ENCODE measurements at places on chromosomes 1 and 21.

GRCh38 chr1:54464031-54464476 lies 57.9 kb upstream of the SSBP3 start:
- no peak for DNase-seq

GRCh38 chr1:233794863-233795262 lies 109.6 kb upstream of the SLC35F3 start:
- no peak for DNase-seq

- no peak for DNase-seq
Measured at GRCh38 chr1:47233186-47233585, 1.2 kb upstream of the TAL1 start.

- peak; percentile 43 for DNase-seq
Measured at GRCh38 chr1:201126832-201127754, at the start of gene ASCL5. Gene ASCL5, minus strand, starts transcription at chr1:201127184. Its CDS starts 11,812 bp downstream, at chr1:201115372.

DNA sequence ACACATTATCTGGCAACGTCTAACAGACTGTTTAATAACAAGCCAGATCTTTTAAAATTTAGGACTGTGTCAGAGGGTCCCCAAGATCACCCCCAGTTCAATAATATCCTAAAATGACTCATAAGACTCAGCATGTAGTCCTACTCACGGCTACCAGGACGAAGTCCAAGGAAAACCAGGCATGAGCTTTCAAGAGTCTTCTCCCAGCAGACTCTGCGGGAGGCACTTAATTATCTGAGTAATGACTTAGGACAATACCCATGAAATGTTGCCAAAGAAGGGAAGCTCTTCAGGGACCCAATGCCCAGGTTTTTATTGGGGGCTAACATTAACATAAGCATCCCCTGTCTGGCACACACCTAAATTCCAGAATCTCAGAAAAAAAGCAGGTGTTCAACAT lies 7.0 kb downstream of the HFM1 start:
- no peak for DNase-seq

- no peak for DNase-seq
Measured at GRCh38 chr1:60262701-60263100, 189.1 kb upstream of the C1orf87 start.

DNA sequence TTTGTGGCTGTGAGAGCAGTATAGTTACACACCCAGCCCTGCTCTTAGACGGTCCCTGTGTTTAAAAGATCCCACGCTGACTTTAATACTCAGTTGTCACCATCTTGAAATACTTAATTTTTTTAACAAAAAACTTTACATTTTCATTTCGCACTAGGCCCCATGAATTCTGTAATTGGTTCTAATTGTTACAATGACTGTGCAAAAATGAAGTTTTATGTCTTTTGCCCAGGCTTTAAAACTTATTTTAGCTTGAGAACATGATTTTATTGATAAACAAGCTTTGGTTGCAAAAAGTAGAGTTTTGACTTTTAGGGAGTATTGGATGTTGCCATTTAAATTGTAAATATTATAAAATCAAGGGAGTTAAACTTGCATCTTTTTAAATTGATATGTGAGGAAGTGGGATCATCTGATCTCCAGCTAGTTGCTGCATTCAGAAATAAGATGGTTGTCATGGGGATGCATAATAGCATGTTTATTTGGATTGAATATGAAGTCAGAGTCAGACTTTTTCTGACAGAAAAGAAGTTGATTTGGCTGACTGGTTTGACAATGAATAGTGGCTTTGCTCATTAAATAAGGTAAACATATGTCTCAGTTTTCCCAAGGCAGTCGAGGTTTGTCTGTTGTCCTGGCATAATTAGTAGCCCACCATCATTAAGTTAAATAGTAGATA lies 23.0 kb upstream of the CRP start:
- no peak for DNase-seq

GRCh38 chr1:157870490-157870889 lies 28.9 kb upstream of the CD5L start:
- DNase-seq = no peak

DNA sequence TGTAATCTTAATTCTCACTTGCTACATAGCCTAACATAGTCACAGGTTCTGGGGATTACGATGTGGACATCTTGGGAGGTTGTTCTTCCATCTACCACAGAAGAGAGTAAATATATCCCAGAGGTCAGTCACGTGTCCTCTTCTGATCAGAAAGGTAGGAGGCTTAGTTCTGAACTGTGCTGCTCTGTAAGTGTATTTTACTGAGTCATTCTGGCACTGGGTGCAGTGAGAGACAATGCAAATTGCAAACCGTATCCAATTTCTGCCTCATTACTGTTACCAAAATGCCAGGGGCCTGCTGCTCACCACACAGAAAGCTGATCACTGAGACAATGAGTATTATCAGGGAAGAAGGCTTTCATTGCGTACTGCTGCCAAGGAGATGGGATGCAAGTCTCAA lies 104.0 kb downstream of the GABPA start:
- DNase-seq = no peak

- DNase-seq = no peak
Measured at GRCh38 chr21:22889445-22889844, 1891.2 kb downstream of the NCAM2 start.

- peak; percentile 14 for DNase-seq
Measured at GRCh38 chr1:118785246-118785645, 202.9 kb downstream of the TBX15 start.

DNA sequence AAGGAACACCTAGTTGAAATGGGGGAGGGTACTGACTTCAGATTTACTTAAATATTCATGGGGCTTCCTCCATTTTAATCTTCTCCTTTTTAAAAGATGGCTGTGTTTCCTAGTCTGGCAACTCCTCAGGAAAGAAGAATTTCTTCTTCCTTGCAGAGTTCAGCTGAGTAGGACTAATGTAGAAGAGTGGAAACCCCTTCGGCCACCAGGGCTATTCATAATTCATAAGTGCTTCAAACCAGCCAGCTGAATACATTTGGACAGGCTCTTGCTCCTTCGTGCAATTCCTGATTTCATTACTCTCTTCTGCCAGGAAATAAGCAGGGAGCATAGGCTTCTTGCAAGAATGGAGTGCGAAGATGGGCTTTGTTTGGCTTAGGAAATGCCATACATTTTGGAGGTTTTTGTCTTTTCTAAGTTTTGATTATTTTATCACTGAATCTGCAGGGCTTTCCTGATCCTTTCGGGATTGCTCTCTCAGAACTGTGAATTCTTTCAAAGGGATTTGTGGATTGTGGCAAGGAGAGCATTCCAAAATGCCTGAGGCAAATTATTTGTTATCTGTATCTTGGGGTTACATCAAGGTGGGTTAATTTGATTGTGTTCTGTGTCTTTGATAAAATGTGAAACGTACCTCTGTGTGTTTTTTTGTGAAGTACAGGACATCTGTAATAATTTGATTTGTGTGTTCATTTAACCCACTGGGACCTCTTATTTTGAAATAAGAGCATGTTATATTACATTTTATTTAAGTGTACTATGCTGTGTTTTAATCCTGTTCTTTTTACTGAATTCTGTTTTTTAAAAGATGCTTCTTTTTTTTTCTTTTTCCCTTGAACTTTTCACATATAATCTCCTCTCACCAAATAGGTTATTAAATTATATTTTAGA lies 179.4 kb upstream of the SGIP1 start:
- DNase-seq = peak; percentile 48

DNA sequence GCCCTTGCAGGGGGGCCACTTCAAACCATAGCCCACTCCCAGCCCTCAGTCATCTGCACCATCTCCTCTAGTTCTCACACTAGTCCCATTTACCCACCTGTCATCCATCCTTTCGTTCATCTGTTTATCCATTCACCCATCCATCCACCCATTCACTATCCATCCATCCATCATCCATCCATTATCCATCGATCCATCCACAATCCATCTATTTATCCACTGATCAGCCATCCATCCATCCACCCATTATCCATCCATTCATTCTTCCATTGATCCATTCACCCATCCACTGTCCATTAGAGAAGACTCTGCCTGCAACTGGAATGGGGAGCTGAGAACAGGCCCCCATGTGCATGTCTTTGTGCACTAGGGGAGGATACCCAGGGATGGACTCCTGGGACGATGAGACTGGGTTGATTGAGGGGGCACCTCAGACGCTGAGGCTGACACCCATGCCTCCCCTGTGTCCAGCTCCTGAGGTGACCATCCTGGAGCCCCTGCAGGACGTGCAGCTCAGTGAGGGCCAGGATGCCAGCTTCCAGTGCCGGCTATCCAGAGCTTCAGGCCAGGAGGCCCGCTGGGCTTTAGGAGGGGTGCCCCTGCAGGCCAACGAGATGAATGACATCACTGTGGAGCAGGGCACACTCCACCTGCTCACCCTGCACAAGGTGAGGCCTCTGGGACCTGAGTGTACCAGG lies 97.9 kb downstream of the TRIM11 start:
- no peak for DNase-seq

DNA sequence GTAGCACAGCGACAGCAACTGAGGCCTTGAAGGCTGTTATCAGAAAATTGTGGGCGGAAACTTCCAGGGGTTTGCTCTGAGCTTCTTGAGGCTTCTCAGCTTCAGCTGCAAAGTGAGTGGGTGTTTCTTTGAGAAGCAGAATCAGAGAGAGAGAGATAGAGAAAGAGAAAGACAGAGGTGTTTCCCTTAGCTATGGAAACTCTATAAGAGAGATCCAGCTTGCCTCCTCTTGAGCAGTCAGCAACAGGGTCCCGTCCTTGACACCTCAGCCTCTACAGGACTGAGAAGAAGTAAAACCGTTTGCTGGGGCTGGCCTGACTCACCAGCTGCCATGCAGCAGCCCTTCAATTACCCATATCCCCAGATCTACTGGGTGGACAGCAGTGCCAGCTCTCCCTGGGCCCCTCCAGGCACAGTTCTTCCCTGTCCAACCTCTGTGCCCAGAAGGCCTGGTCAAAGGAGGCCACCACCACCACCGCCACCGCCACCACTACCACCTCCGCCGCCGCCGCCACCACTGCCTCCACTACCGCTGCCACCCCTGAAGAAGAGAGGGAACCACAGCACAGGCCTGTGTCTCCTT lies at the start of gene FASLG:
Gene FASLG (plus strand): TSS at position 233 of the 583 bp plus-strand sequence. CDS start 99 bp downstream, at position 332.
- DNase-seq = no peak

DNA sequence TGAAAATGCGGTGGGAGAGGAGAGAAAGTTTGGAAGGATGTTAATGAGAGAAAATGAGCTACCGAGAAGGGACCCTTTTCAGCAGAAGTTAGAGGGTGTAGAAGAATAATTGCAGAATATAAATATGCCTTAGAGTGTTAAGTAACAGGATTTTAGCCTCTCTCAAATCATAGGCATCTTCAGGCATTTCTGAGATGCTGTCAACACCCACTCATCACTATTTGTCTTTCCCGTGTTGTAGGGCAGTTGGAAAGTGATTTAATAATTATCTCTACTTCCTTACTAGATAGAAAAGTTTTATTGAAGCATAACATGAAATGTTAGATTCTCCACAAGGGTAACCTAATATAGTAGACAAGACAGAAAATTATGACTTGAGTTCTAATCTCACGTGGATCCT lies 96.4 kb upstream of the RGS4 start:
- DNase-seq = no peak

DNA sequence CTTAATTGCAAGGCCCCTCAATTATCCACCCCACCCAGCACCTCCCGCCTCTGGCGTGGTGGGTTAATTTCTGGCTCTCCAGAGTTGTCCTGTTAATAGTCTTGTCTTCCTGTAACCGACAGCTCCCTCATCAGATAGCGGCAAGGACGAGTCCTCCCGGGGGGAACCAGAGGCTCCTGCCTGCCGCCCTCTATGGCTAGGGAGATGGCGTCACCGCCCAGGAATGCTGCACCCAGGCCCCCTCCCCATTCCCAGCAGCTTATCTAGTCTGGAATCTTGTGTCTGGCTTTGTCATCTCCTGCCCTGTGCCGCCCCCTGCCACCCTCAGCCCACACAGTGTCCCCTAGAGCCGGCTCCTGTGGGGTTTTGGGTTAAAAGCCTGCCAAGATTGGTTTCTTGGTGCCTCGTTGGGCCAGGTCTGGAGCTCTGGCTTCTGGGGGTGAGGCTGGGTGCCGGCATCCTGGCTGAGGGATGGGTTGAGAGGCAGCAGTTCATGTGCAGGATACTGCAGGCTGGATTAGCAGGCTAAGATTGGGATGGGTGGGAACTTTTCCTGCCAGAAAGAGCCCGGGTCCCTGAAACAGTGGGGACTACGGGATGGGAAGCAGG lies 48.8 kb downstream of the EDN2 start:
- DNase-seq = peak; percentile 69

Data from brain microvascular endothelial cell (primary cell).